Fibroblast of lung (primary cell): ENCODE measurements at places on chromosomes 4 and X. TPM values are rescaled to one million over a fixed set of nuclear protein-coding genes. Genes with fewer than 3 reads are reported as not detected.
A peak's percentile ranks its signal among the peaks of the same experiment; 100 is the strongest.

- H3K4me3 ChIP-seq: no peak overlapping the region
- H3K4me1 ChIP-seq: no peaks in the 10 kb centered on the region
- no peaks in the 10 kb centered on the region for H3K27me3 ChIP-seq
- peak; percentile 23 for DNase-seq
Observed at GRCh38 chr4:93791570-93792195, 36.9 kb upstream of the ATOH1 start.

- H3K4me1 ChIP-seq: peaks cover 14% of the 10 kb centered on the region
- H3K4me3 ChIP-seq: peak overlapping the region; percentile 84
- no peak for DNase-seq
- no peaks in the 10 kb centered on the region for H3K36me3 ChIP-seq
- H3K27ac ChIP-seq: no peak overlapping the region
- no peaks in the 10 kb centered on the region for H3K27me3 ChIP-seq
Observed at GRCh38 chr4:98659741-98660462, 1.5 kb upstream of the TSPAN5 start.

ARSJ gene
- total RNA-seq: 30.8 and 56.6 TPM in 2 replicates

GRCh38 chr4:84973856-84974255, 7.4 kb upstream of the WDFY3 start:
- no peaks in the 10 kb centered on the region for H3K27me3 ChIP-seq
- no peak overlapping the region for H3K27ac ChIP-seq
- no peak overlapping the region for H3K4me3 ChIP-seq

DNA sequence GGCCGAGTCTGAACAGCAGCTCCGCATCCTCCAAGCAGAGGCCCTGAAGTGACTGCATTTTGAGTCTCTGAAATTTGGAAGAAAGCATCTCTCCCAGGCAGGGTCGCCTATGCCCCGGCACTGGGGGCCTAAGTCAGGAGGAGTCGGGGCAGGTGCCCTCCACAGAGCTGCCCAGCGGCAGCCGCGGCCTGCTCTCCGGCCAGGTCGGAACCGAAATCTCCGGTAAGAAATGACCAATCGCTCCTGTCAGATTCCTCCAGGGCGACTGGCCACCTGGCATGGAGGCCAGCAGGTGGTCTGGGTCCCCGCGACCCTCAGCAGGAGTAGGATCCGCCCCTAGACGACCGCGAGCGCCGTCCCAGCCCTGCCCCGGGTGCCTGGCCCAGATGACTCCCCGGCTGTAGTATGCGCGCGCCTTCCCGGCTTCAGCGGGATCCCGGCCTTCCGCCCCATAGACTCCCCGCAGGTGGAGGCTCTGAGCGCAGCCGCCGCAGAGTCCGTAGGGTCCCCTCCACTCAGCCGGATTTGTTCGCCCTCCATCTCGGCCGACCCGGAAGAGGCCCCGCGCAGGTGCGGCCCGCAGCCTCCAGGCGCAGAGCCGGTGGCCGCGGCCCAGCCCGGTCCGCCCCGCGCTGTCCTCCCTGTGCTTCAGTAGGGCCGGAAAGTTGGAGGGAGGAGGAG, 1.5 kb downstream of the NKX1-1 start:
- no peak overlapping the region for H3K4me3 ChIP-seq
- no peaks in the 10 kb centered on the region for H3K36me3 ChIP-seq
- no peaks in the 10 kb centered on the region for H3K4me1 ChIP-seq

- H3K36me3 ChIP-seq: no peaks in the 10 kb centered on the region
- no peak overlapping the region for H3K4me3 ChIP-seq
- no peaks in the 10 kb centered on the region for H3K27me3 ChIP-seq
- H3K4me1 ChIP-seq: peaks cover 6% of the 10 kb centered on the region
Observed at GRCh38 chr4:169311643-169312365, 41.0 kb upstream of the SH3RF1 start.

- H3K27me3 ChIP-seq: no peaks in the 10 kb centered on the region
- peak overlapping the region; percentile 45 for H3K4me3 ChIP-seq
- H3K36me3 ChIP-seq: no peaks in the 10 kb centered on the region
- peak; percentile 81 for DNase-seq
- H3K4me1 ChIP-seq: peaks cover 5% of the 10 kb centered on the region
Observed at GRCh38 chr4:13656569-13657405, 29.3 kb upstream of the BOD1L1 start.
